ENCODE measurements at places on chromosomes 7 and 10.

DNA sequence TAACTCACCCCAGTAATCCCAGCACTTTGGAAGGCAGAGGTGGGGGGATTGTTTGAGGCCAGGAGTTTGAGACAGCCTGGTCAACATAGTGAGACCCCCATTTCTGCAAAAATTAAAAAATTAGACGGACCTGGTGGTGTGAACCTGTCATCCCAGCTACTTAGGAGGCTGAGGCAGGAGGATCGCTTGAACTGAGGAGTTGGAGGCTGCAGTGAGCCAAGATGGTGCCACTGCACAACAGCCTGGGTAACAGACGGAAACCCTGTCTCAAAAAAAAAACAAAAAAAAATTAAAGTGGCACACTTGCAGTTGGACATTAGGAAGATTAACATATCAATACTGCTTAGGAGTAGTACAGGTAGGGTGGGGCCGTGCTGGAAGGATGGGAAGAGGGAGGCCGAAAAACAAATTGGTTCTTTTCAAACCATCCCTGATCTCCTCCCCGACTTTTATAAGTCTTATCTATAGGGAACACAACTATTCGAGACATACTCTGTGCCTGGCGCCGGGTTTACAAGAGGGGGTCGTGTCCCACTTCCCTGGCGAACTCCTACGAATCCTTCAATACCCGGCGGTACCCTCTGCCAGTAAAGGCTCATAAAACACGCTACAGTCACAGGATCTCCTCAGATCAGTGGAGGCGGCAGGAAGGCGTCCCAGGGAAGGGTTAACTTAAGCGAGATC lies 628 bp downstream of the TAF6 start:
- no peak for DNase-seq

GRCh38 chr7:92884218-92884617 lies 47.8 kb upstream of the CDK6 start:
- DNase-seq: no peak

GRCh38 chr10:87733081-87733480 lies 73.4 kb downstream of the PAPSS2 start:
- no peak for DNase-seq

GRCh38 chr10:15515202-15515601 lies 144.1 kb upstream of the FAM171A1 start:
- DNase-seq: peak; percentile 53

DNA sequence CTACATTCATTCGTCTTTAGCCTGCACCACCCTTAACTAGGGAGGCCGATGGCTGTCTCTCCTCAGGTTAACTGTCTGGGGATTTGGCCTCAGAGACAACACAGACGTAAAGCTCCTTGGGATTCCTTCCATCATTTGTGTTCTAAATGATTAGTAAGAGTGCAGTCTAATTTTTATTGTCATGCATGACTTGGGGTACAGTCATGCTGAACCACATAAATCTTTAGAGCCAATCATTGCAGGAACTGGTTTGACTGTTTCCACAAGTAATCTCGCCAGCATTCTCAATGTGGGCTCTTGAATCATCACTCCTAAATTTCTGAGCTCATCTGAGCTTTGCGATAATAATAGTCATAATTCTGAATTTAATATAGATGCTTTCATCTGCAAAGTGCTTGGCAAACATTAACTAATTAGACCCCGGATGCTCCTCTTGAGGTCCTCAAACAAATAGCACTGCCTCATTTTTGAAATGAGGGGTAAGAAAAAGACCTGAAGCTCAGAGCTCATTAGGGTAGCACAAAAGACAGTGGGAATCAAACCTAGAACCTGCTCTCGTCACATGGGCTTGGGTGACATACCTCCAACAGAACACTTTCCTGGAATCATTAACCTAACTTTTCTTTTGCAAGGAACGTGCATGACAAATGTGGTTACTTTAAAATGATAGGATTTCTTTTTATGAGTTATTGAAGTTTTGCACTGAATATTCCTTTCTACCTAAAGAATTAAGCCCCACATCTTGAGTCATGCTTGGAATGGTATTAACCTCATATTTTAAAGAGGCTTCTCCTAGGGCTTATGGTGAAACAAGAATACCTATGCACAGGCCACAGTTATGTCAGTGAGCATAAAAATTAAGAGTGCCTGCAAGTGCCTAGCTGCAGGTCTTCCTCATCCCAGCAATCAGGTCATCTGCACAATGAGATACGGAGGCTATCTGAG lies 118.9 kb upstream of the NRP1 start:
- no peak for DNase-seq

GRCh38 chr10:75070476-75070875 lies 41.0 kb upstream of the SAMD8 start:
- no peak for DNase-seq

- no peak for DNase-seq
Measured at GRCh38 chr10:80532571-80532970, 5.1 kb upstream of the SH2D4B start.

- DNase-seq: no peak
Measured at GRCh38 chr10:112778579-112778978, 171.5 kb upstream of the TCF7L2 start.

GRCh38 chr10:26085549-26085948 lies 131.0 kb upstream of the GAD2 start:
- no peak for DNase-seq

- no peak for DNase-seq
Measured at GRCh38 chr10:76393875-76394706, 962.7 kb downstream of the LRMDA start.

GRCh38 chr10:118167056-118167700 lies 120.4 kb upstream of the RAB11FIP2 start:
- DNase-seq: no peak

GRCh38 chr10:77279207-77279606 lies 358.4 kb downstream of the KCNMA1 start:
- DNase-seq: no peak

GRCh38 chr7:48048113-48048512 lies 12.8 kb downstream of the C7orf57 start:
- DNase-seq: no peak

- DNase-seq: peak; percentile 27
Measured at GRCh38 chr7:23931633-23932032, 221.6 kb downstream of the STK31 start.

DNA sequence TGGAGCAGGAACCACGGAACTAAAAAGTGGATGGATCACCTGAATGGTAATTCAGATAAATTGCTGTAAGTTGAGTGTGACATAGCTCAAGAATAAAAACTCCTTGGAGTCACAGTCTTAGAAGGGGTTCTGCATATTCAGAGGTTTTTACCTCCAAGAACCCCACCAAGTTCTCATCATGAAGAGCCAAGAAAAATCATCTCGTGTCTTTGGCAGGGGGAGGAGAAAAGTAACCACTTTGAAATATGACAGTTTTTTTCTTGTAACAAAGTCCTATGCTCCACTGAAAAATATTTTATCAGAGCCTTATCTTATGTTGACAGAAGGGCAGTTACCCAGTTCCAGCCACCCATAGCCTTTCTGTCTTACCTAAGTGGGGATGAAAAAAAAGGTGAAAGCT lies 38.2 kb upstream of the MBL2 start:
- DNase-seq: no peak

GRCh38 chr7:125316466-125316865 lies 386.8 kb upstream of the POT1 start:
- DNase-seq: peak; percentile 19

- no peak for DNase-seq
Measured at GRCh38 chr10:267705-268104, 132.4 kb downstream of the ZMYND11 start.

GRCh38 chr10:62239994-62240393 lies 28.6 kb downstream of the RTKN2 start:
- DNase-seq: no peak

DNA sequence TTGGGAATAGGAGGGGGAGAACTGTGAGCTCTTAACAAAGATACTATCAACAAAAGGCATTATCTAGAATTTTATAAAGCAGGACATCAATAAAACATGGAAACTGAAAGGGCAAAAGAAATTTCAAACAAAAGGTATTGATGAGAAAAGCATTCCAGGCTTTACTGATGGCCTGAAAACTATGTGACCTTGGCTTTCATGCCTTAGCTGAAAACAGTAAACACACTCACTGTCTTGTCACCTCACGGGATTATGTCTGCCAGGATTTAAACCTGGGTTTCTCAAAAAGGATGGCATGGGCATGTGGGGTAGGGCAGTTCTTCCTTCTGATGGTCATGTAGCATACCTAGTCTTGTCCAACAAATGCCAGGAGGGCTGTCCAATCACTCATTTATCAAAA lies 22.9 kb downstream of the DOCK4 start:
- DNase-seq: no peak

- DNase-seq: no peak
Measured at GRCh38 chr10:126609566-126609965, 60.9 kb downstream of the C10orf90 start.

GRCh38 chr10:99236627-99237309 lies 1.1 kb upstream of the HPSE2 start:
- no peak for DNase-seq

- no peak for DNase-seq
Measured at GRCh38 chr7:46775776-46776175, 806.1 kb downstream of the TNS3 start.
